Eye (tissue), 1 donor: ENCODE measurements at places on chromosomes 1 and 21.
A peak's percentile ranks its signal among the peaks of the same experiment; 100 is the strongest.

GRCh38 chr21:35829067-35829466 is 231.3 kb downstream of the SETD4 start:
- no peak for DNase-seq

GRCh38 chr21:32457360-32457840 is 44.9 kb downstream of the EVA1C start:
- DNase-seq: no peak

- DNase-seq: no peak
Measured at GRCh38 chr1:241734533-241734932, 82.5 kb downstream of the WDR64 start.

GRCh38 chr1:30366199-30366598 is 357.2 kb downstream of the MATN1 start:
- DNase-seq: no peak

GRCh38 chr1:172472495-172472894 is 28.6 kb upstream of the PIGC start:
- no peak for DNase-seq

DNA sequence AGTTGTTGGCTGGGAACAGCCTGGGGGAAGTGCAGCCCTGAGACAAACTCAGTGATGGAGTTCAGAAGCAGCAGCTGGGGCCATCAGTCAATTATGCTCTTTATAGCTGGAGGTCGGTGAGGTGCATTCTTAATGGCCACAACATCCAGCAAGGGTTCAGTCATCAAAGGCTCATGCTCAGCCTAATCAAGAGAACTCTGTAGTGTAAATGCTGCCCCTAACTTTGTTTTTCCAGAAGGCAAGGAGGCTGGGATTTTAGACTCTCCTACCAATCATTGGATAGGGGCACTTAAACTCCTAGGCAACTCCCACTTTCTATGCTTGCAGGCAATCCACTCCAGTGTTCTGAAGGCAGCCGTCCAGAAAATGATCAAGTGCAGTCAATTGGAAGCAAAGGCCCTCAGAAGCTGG is 15.0 kb upstream of the RGS4 start:
- DNase-seq: peak; percentile 87

- DNase-seq: no peak
Measured at GRCh38 chr1:234659538-234659937, 49.6 kb upstream of the IRF2BP2 start.

- peak; percentile 53 for DNase-seq
Measured at GRCh38 chr21:38675182-38675824, 130.4 kb upstream of the ETS2 start.

GRCh38 chr21:46483300-46484295 is 24.9 kb downstream of the DIP2A start:
- no peak for DNase-seq

- DNase-seq: no peak
Measured at GRCh38 chr21:45178070-45178608, 103.8 kb downstream of the ADARB1 start.

DNA sequence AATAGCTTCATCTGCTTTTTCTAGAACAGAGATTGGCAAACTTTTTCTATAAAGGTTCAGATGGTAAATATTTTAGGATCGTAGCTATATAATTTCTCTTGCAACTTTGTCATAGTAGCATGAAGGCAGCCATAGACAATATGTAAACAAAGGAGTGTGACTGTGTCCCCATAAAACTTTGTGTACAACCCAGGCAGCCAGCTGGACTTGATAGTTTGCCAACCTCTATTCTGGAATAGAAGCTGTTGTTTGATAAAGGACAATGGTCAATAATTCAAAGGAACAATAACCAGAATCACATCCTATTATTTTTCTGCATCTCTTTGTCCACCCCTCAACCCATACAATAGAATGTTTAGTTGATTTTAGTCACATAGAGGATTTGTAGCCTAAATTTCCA is 286.7 kb downstream of the LMX1A start:
- DNase-seq: no peak

DNA sequence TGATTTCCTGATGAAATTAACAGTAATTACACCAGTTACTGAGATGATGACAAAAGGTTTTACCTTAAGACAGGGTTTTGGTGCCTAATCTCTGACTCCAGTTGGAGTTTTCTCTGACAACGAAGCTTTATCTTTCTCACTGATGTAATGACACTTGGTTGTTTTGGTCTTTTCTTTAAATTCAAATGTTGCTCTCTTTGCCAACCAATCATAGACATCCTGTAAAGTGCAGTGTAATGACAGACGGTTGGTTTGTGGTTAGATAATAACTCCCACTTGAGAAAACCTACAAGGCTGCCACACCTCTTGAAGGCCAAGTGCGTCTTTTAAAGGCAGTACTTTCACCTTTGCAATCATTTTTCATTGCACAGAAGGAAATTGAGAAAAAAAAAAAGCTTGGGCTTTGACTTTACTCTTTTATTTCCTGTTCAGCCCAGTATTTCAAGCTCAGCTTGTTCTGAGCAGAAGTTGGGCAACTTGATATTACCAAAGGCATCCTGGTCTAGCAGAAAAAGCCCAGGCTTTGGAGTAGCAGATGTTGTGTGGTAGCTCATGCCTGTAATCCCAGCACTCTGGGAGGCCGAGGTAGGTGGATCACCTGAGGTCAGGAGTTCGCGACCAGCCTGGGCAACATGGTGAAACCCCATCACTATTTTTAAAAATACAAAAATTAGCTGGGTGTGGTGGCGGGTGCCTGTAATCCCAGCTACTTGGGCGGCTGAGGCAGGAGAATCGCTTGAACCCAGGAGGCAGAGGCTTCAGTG is 14.9 kb downstream of the PDIK1L start:
- no peak for DNase-seq

DNA sequence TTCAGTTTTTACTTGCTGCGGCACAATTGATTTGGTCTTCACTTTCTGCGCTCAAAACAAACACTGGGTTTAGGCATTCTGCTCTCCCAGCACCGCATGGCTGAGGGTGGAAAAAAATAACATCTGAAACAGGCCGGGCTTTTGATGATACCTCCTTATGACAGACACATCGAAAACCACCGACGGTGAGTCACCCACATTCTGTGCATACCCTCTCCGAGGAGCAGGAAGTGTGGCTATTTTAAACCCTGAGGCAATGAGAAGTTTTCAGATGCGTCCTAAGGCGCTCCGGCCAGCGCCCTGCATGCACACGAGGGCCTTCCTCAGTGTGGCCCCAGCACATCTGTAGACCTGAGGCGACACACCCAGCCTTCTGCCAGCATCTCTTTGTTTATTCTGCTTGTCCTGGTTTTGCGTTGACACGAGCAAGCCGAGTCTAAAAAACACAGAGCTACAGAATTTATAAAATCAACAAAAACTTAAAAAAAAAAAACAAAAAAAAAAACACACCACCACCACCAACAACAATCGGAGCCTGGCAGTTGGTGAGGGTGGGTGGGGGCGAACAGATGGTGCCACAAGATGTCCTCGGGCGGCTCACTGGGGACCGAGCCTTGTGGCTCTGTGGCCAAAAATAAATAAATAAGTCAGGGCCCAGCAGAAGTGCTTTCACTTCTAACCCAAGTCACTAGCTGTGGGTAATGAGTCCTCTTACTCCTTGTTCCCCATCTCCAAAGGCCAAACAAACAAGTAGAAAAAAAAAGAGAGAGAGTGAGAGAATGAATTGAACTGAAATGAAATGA is 162.6 kb upstream of the IRF2BP2 start:
- peak; percentile 69 for DNase-seq

DNA sequence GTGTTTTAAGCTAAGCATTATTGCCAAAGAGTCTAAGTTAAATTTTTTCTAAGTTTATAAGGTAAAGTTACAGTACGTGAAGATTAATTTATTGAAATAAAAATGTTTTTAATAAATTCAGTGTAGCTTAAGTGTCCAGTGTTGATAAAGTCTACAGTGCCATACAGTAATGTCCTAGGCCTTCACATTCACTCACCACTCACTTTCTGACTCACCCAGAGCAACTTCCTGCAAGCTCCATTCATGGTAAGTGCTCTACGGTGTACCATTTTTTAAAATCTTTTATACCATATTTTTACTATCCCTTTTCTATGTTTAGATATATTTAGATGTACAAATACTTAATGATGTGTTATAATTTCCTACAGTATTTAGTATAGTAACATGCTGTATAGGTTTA is 173.2 kb downstream of the CACNA1E start:
- no peak for DNase-seq

GRCh38 chr1:206679738-206680211 is 4.9 kb upstream of the MAPKAPK2 start:
- DNase-seq: no peak

DNA sequence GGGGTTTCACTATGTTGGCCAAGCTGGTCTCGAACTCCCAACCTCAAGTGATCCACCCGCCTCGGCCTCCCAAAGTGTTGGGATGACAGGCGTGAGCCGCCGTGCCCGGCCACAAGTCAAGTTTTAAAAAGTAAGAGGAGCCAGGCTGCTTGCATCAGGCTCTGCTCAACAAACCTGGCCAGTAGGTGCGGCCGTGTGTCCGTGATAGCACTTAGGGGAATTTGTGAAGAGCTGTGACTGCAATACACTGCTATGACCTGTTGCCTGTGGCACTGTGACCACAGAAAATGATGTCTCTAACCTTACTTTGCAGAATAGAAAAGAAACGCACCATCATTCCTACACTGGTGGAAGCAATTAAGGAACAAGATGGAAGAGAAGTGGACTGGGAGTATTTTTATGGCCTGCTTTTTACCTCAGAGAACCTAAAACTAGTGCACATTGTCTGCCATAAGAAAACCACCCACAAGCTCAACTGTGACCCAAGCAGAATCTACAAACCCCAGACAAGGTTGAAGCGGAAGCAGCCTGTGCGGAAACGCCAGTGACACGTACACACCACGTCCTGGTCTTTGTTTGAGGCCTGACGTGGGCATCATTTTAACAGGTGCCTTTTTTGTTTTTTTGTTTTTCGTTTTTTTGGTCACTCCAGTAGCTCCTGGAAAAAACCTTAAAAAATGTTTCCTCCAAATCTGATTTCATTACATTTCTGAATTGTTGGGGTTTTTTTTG is 16.7 kb downstream of the C1orf174 start:
- DNase-seq: no peak

GRCh38 chr1:7341145-7341905 is 429.8 kb upstream of the VAMP3 start:
- peak; percentile 37 for DNase-seq

- no peak for DNase-seq
Measured at GRCh38 chr1:9120312-9120958, 8.5 kb downstream of the GPR157 start.

- DNase-seq: peak; percentile 70
Measured at GRCh38 chr1:13813398-13814012, 113.5 kb downstream of the PRDM2 start.

DNA sequence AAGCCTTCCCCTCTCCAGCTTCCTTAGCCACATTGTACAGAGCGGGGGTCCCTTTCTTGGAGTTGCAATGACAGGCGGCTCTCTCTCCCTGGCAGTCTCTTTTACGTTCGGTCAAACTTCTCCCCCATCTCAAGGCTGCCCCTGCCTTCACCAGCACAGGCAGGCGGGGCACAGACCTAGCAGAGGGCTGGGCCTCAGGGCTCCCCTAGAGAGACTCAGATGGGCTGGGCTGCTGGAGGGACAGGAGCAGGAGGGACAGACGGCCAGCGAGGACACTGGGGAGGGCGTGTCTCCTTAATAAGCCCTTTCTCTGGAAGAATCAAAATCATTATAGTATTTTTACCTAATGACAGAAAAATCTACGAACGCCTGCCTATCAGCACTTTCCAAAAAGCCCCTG is 79.6 kb downstream of the CASZ1 start:
- no peak for DNase-seq

- no peak for DNase-seq
Measured at GRCh38 chr1:153527023-153527682, 8.6 kb downstream of the S100A6 start.

DNA sequence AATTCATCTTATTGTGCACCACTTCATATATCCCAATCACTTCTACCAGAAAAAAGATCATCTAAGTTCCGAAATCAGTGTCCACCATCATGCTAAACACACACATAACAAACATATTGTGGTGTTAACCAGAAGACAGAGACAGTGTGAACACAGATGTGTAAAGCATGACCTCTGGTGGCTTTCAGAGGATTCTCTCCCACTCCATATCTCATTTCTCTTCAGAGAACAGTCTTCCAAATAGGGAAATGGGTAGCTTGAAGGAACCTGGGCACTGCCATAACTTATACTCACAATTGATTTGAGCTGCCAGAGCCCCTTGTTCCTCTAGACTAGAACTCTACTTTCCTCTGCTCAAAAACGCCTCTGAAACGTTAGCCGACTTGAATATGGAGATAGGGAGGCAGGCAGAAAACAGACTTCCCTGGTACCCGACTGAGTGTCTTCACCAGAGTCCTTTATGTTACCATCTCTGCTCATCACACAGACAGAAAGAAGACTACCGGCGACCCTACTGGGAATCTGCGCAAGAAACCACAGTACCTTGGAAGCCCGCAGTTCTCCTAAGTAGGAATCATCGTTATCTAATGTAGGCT is 1.8 kb upstream of the ELAPOR1 start:
- DNase-seq: peak; percentile 44

GRCh38 chr21:33732038-33732437 is 89.7 kb downstream of the ITSN1 start:
- DNase-seq: no peak
